ENCODE measurements at places on chromosomes 6 and 20.

DNA sequence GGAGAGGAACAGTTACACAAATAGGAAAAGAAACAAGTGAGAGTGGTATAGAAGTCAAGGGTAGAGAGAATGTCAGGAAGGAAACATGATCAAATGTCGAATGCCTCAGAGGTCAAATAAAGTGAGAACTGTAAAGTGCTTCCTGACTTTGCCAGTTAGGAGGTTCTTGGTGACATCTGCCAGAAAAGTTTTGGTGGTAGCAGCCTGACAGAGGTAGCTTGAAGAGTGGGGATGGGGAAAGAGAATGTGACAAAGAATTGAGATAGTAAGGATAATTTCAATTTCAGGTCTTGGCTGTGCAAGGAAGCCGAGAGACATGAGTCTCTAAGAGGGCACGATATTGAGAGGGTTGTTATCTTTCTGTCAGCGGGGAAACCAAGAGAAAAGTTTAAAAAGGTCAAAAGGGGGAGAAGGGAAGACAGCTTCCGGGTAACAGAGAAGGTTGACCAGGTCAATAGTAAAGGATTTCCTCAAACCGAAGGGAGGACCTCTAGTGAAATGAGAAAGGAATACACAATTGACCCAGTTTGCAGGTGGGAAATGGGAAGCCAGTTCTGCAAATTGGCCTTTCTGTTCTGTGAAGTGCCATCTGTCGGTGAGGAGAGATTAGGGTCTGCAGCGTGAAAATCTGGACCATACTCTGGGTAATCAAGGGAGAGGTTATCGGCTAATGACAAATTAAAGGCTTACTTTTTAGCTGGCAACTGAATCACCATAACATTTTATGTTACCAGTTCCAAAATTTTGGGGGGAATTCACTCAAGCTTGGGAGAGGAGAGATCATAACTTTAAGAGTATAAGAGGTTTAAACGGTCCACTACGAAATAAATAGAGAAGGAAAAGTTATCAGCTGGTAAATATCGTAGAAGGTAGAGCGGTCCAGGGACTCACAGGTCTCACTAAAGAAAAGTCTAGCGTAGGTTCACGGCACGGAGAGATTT, 973 bp upstream of the BRD2 start:
- DNase-seq = peak; percentile 59

- DNase-seq = no peak
These were observed 135.9 kb downstream of the C6orf118 start for GRCh38 chr6:165173484-165173883.

DNA sequence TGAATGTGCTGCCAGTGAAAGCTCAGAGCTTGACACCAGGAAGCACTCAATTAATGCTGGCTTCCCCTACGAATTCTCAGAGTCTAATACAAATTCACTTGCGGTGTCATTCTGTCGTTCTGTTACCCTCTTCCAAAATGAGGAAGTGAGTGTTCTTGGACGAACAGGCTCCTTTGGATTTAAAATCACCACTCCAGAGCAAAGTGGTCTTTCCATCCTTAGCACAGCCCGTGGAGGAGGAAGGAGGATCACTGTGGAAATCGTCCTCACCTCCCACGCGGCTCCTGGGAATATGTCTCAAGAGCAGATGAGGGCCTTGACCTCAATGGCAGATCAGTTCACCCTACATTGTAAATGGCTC, 41.7 kb downstream of the RIOK1 start:
- DNase-seq = peak; percentile 57

- DNase-seq = no peak
These were observed 223.7 kb downstream of the ARHGAP18 start for GRCh38 chr6:129486327-129486726.

DNA sequence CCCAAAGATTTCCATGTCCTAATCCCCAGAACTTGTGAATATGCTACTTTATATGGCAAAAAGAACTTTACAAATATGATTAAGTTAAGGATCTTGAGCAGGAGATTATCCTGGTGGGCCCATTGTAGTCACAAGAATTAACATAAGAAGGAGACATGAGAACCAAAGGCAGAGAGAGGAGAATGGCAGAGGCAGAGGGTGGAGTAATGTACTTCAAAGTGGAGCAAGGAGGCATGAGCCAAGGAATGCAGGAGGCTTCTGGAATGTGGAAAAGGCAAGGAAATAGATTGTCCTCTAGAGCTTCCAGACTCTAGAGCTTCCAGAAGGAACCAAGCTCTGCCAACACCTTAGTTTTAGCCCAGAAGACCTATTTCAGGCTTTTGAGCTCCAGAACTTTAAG, 147.4 kb downstream of the MOXD1 start:
- no peak for DNase-seq

- DNase-seq = no peak
These were observed 77.6 kb downstream of the HIVEP2 start for GRCh38 chr6:142867355-142867801.

GRCh38 chr6:156760377-156760776, 16.8 kb upstream of the ARID1B start:
- no peak for DNase-seq

DNA sequence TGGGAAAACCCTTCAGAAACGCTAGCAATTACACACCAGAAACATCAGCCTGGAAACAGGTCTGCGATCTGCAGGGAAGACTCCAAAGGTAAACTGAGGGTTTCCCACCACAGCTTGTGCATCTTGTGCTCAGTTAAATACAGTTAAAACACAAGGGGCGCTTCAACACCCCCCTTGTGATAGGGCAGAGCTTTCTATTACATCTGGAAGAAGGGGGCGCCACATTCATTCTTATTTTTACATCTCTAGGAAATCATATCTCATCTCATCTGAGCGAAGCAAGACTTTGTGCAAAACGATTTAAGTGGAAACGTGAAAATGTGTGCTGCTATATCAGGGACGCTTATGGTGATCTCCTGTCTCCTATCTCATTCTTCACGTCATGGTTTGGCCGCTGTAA, 58.5 kb downstream of the PRND start:
- no peak for DNase-seq

Data from suppressor macrophage treated with lipopolysaccharide for 1 hour (primary cell).